ELR (cell line): ENCODE measurements at places on chromosomes 2 and 18.

- no peak for DNase-seq
These were observed 204.1 kb downstream of the NDUFA10 start for GRCh38 chr2:239820836-239821693.

- DNase-seq: no peak
These were observed 213.6 kb downstream of the PMAIP1 start for GRCh38 chr18:60113396-60113795.

- peak; percentile 63 for DNase-seq
These were observed 153.3 kb downstream of the TMEM182 start for GRCh38 chr2:102915128-102915527.

DNA sequence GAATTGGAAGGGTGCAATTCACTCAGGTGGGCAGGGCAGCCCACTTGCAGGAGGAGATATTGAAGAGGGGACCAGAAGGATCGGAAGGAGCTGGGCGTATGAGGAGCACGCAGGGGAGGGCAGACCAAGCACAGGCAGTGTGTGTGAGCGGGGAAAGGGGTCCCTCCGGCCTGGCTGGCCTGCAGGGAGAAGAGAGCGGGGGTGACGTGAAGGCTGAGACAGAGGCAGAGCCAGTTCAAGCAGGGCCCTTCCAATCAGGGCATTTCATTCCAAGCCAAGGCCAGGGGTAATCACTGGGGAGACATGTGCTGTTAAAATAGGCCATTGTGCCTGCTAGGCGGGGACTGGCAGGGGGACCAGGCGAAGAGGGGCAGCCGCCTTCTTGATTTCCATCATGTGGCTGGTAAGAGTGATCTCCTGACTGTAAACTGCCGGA lies 62.2 kb downstream of the ACKR3 start:
- DNase-seq: no peak

- no peak for DNase-seq
These were observed 94.8 kb upstream of the UXS1 start for GRCh38 chr2:106288873-106289272.
